ENCODE measurements at places on chromosomes 13 and 19. TPM values are rescaled to one million over a fixed set of nuclear protein-coding genes. Genes with fewer than 3 reads are reported as not detected.

Gene FGF22
- polyA plus RNA-seq, result 0.16 TPM

Gene WTIP
- polyA plus RNA-seq, result 4.8 TPM

Gene SLC8A2
- polyA plus RNA-seq, result 0.22 TPM

Gene FLT1
- 22.9 TPM for polyA plus RNA-seq

Gene EDNRB
- polyA plus RNA-seq, result 29.8 TPM

Gene CAPS
- polyA plus RNA-seq, result 3.2 TPM

Gene EDDM13
- polyA plus RNA-seq, result 0.39 TPM

Gene TMEM59L
- polyA plus RNA-seq, result 2.5 TPM

Gene PCSK4
- 3.9 TPM for polyA plus RNA-seq

Gene TPM4
- polyA plus RNA-seq, result 195 TPM

Gene APOE
- polyA plus RNA-seq, result 77.8 TPM

Gene FUT6
- not detected for polyA plus RNA-seq

Gene PRR22
- polyA plus RNA-seq, result 3.3 TPM

Gene MIER2
- polyA plus RNA-seq, result 25.1 TPM

Gene CGB5
- polyA plus RNA-seq, result not detected

Gene KLK8
- polyA plus RNA-seq, result not detected

Gene DAND5
- 0.71 TPM for polyA plus RNA-seq

Gene IZUMO2
- not detected for polyA plus RNA-seq

Gene FLT3
- 0.15 TPM for polyA plus RNA-seq

Gene KANK3
- 34.0 TPM for polyA plus RNA-seq

Gene CCDC159
- polyA plus RNA-seq, result 79.9 TPM

Gene OBI1
- 2.8 TPM for polyA plus RNA-seq

Gene C5AR1
- polyA plus RNA-seq, result 5.4 TPM

Gene C1QTNF9
- 3.8 TPM for polyA plus RNA-seq

All from heart right ventricle (tissue), 16 donors.